ENCODE measurements at places on chromosomes 12 and 14. TPM values are rescaled to one million over a fixed set of nuclear protein-coding genes. Genes with fewer than 3 reads are reported as not detected.

Gene LEMD3
- total RNA-seq: 21.1 TPM

Gene EDDM3A
- not detected for total RNA-seq

Gene OAS2
- 44.6 TPM for total RNA-seq

Gene HNRNPA1
- total RNA-seq: 1,204 TPM

Gene INHBC
- not detected for total RNA-seq

GRCh38 chr12:97560350-97560749, 97.7 kb downstream of the RMST start:
- ATAC-seq: no peak

- ATAC-seq: peak; percentile 85
Measured at GRCh38 chr12:121033625-121034349, 5.3 kb downstream of the OASL start.

- ATAC-seq: no peak
Measured at GRCh38 chr12:106601496-106601895, 18.7 kb downstream of the RFX4 start.

GRCh38 chr12:15787778-15788177, 1.4 kb downstream of the EPS8 start:
- no peak for ATAC-seq

GRCh38 chr14:31881531-31882310, 195.4 kb upstream of the ARHGAP5 start:
- no peak for ATAC-seq

- ATAC-seq: no peak
Measured at GRCh38 chr12:45994736-45995135, 4.4 kb upstream of the SCAF11 start.

DNA sequence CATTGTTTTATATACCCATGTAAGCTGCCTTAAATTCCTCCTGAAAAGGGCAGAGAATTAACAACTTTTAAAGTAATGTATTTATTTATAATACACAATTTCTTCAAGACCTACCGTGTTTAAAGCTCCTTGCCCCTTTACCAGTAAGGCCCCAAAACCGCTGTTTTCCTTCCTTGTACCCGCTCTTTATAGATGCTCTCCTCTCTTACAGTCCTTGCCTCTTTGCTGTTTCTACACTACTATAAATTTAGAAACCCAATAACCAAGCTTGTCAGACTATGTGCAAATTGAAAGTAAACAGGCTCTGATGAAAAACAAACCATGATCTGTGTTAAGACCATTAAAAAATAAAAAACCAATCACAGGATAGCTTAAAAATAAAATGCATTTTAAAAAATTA, 3.9 kb downstream of the MPHOSPH9 start:
- ATAC-seq: no peak

DNA sequence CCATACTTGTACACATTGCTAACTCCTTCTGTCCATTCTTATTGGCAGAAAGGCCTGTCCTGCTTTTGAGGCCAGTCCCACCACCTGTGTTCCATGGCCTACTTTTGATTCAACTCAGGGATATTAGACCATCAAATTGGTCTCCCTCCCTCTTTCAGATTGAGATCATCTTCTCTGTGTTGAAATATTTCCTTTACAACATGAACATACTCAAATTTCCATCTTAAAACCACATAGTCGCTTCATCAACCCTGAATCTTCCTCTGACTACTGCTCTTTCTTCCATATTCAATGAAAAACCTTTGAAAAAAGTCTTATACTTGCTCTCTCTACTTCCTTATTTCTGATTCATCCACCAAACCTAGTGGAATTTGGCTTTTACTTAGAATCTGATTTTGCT, 34.9 kb downstream of the TRMT5 start:
- ATAC-seq: peak; percentile 85

GRCh38 chr12:126807312-126807865, 1459.6 kb upstream of the TMEM132C start:
- no peak for ATAC-seq

- ATAC-seq: no peak
Measured at GRCh38 chr12:100661300-100661951, 87.9 kb downstream of the GAS2L3 start.
